ENCODE measurements at places on chromosomes 3 and 15. TPM values are rescaled to one million over a fixed set of nuclear protein-coding genes. Genes with fewer than 3 reads are reported as not detected.

RASGRP1 gene
- total RNA-seq, result 0.85 TPM

MNS1 gene
- total RNA-seq, result 0.28 TPM

DUSP7 gene
- total RNA-seq, result 8.4 TPM

PLSCR5 gene
- total RNA-seq, result not detected

PLAAT1 gene
- 0.45 TPM for total RNA-seq

CADM2 gene
- under 0.01 TPM for total RNA-seq

KBTBD12 gene
- total RNA-seq, result not detected

TEX55 gene
- total RNA-seq, result not detected

GHSR gene
- not detected for total RNA-seq

DUT gene
- 55.8 TPM for total RNA-seq

EXD1 gene
- under 0.01 TPM for total RNA-seq

SPTSSB gene
- total RNA-seq, result not detected

ITGA11 gene
- total RNA-seq, result 0.54 TPM

CCDC39 gene
- not detected for total RNA-seq

COLQ gene
- 0.36 TPM for total RNA-seq

SV2B gene
- 0.18 TPM for total RNA-seq

LRTM1 gene
- total RNA-seq, result not detected

C3orf85 gene
- not detected for total RNA-seq

HRG gene
- total RNA-seq, result not detected

CHRNA3 gene
- total RNA-seq, result not detected

GLDN gene
- total RNA-seq, result 0.09 TPM

OR5K2 gene
- not detected for total RNA-seq

FETUB gene
- total RNA-seq, result not detected

ERC2 gene
- 1.1 TPM for total RNA-seq

RPN1 gene
- 497 TPM for total RNA-seq

GRAMD2A gene
- under 0.01 TPM for total RNA-seq

CCDC51 gene
- total RNA-seq, result 18.4 TPM

GABRR3 gene
- total RNA-seq, result not detected

SPATA12 gene
- 0.18 TPM for total RNA-seq

FAM107A gene
- total RNA-seq, result 5.4 TPM

FBXO40 gene
- total RNA-seq, result not detected

SLC27A2 gene
- not detected for total RNA-seq

PCNP gene
- 71.0 TPM for total RNA-seq

SH2D7 gene
- not detected for total RNA-seq

ADAMTSL3 gene
- 4.9 TPM for total RNA-seq

IFRD2 gene
- 118 TPM for total RNA-seq

NPAP1 gene
- total RNA-seq, result not detected

SLC28A1 gene
- total RNA-seq, result not detected

ALDH1A2 gene
- 5.6 TPM for total RNA-seq

CRYBG3 gene
- 27.6 TPM for total RNA-seq

DAZL gene
- not detected for total RNA-seq

GP5 gene
- total RNA-seq, result not detected

GOLGA8G gene
- not detected for total RNA-seq

SPINK8 gene
- total RNA-seq, result not detected

SCG5 gene
- 0.09 TPM for total RNA-seq
